GM23248 (cell line): ENCODE measurements at places on chromosomes 2 and 18. TPM values are rescaled to one million over a fixed set of nuclear protein-coding genes. Genes with fewer than 3 reads are reported as not detected.

GRCh38 chr18:35716169-35716831 lies 134.8 kb downstream of the GALNT1 start:
- H3K36me3 ChIP-seq: no peaks in the 10 kb centered on the region
- no peak for DNase-seq
- no peaks in the 10 kb centered on the region; the same call in 1 of the 2 replicates for H3K27me3 ChIP-seq
- H3K27ac ChIP-seq: no peak overlapping the region

DNA sequence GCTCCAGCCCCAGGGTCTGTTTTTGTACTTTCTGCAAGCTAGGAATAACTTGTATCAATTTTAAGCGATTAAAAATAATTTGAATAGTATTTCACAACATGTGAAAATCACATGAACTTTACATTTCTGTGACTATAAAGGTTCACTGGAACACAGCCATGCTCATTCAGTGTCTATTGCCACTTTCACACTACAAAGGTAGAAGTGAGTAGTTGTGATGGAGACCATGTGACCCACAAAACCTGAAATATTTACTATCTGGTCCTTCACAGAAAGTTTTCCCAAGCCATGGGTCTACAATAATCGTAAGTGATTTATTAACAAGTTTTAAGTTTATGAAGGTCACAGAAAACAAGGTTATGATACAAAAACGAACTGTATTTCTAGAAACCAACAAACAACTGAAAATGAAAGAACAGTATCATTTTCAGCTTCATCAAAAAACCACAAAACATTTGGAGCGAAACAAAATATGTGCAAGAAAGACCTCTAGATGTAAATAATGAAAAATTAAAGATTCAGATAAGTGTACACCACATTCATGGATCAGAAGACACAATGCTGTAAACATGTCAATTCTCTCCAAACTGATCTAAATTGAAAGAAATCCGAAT lies 68.9 kb upstream of the DNER start:
- DNase-seq: no peak
- H3K27me3 ChIP-seq: no peaks in the 10 kb centered on the region
- no peak overlapping the region for H3K27ac ChIP-seq
- H3K4me1 ChIP-seq: peaks cover 17% of the 10 kb centered on the region
- H3K4me3 ChIP-seq: no peak overlapping the region
- peaks cover 40% of the 10 kb centered on the region; the same call in 1 of the 2 replicates for H3K36me3 ChIP-seq

DNA sequence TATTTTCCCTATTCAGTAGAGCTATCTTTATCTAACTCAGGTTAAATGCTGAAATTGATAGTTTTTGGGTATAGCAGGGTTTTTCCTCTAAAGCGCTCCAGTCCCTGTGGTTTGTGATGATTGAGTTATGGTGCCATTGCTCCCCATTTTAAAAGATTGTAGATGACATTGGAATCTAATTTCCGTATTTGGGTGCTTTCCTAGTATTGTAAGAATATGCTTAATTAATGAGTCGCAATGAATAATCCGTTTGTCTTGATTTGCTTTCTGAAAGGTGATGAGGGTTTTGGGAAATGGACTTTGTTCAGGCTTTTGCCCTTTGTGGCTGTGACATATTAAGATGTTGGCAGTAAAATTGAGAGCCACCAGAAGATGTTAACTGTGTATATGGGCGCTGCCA lies 3.9 kb downstream of the RPS7 start:
- H3K4me3 ChIP-seq: peak overlapping the region; percentile 90
- DNase-seq: peak; percentile 47
- no peaks in the 10 kb centered on the region for H3K27me3 ChIP-seq
- H3K27ac ChIP-seq: peak overlapping the region; percentile 34
- peaks cover 73% of the 10 kb centered on the region for H3K36me3 ChIP-seq

GRCh38 chr2:114550895-114551793 lies 108.7 kb downstream of the DPP10 start:
- no peak overlapping the region for H3K4me3 ChIP-seq
- H3K36me3 ChIP-seq: no peaks in the 10 kb centered on the region
- H3K4me1 ChIP-seq: no peaks in the 10 kb centered on the region
- H3K27ac ChIP-seq: no peak overlapping the region

GRCh38 chr2:158120664-158121641 lies 19.3 kb downstream of the UPP2 start:
- H3K27me3 ChIP-seq: no peaks in the 10 kb centered on the region; the same call in 1 of the 2 replicates
- no peak overlapping the region for H3K27ac ChIP-seq
- no peaks in the 10 kb centered on the region for H3K4me1 ChIP-seq
- no peak for DNase-seq
- H3K4me3 ChIP-seq: no peak overlapping the region

DNA sequence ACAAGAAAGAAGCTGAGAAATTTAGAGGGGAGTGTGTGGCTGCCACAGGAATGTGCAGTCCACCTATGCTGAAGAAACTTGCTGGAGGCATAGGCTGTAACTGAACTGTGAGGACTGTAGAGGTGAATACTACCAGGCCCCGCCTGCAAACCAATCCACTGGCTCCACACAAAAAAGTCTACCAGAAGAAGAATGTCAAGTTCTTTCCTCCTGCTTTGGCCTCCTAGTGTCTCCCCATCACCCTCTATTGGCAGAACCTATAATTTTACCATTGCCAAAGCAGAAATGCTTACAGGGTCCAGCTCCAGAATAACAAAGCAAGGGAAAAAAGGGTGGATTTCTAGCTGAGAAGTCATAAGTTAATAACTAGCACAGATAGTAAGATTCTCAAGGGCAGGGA lies 5.9 kb upstream of the ATP5MC3 start:
- no peaks in the 10 kb centered on the region for H3K27me3 ChIP-seq
- H3K36me3 ChIP-seq: no peaks in the 10 kb centered on the region
- no peaks in the 10 kb centered on the region for H3K4me1 ChIP-seq
- H3K4me3 ChIP-seq: no peak overlapping the region

DNA sequence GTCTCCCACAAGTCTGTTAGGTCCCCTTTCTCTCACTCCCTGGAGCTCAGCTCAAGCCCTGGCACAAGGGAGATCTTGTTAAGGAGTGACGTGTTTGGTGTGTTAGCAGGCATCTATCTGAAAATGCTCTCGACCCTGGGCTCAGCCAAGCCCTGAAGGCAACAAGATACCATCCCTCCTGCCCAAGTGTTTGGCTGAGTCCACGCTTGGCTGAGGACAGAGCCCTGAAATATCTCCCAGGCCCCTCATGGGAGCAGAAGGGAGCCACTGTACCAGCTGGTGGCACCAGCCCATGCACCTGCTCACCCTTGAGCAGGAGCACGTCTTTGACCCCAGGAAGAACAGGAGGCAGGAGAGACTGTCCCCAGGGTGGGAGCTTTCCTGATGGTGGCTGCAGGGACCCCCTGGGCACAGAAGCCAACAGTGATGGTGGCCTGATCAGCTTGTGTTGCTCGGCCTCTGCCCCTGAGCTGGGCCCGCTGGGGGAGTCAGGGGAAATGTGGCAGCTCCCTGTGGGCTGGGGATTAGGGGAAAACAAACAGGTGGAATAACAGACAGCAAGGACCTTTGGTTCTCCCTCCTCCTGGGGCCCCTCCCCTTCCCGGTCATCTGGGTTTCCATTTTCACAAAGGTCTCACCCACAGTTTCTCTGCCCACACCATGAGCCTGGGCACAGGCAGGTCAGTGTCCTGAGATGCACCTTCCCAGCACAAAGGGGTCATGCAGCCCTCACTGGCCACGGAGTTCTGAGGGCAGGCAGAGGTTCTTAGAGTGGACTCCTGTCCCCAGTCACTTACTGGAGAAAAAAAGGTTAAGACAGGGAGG lies 91.6 kb downstream of the RHOB start:
- no peak overlapping the region for H3K4me3 ChIP-seq
- peaks cover 13% of the 10 kb centered on the region for H3K4me1 ChIP-seq
- H3K27ac ChIP-seq: no peak overlapping the region
- H3K36me3 ChIP-seq: no peaks in the 10 kb centered on the region

DNA sequence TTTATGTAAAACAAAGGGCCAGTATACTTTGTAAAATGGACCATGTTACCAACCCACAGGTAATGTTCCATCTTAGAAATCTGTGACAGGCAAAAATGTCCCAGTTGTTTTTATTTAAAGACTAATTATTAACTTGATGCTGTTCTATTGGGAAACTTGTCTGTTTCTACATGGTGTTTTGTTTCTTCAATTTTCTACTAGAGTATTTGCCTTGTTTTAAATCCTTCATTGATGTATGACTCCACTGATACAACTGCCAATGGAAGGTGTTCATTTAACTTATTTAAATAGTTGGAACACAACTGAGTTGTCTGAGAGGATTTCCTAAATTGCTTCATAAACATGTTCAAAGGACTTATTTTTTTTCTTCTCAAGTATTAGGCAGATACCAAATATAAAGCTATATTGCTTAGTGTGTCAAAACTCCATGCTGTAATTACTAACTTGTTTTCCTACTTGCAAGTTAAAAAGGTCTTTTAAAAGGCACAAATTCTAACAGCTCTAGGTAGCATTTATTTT lies 152.0 kb upstream of the XPO1 start:
- H3K36me3 ChIP-seq: no peaks in the 10 kb centered on the region
- no peak for DNase-seq
- H3K27me3 ChIP-seq: no peaks in the 10 kb centered on the region

- H3K36me3 ChIP-seq: peaks cover 3% of the 10 kb centered on the region; the same call in 1 of the 2 replicates
- no peaks in the 10 kb centered on the region for H3K27me3 ChIP-seq
- DNase-seq: no peak
- no peak overlapping the region for H3K27ac ChIP-seq
These were observed 3.9 kb downstream of the CCDC121 start for GRCh38 chr2:27624943-27625342.

- no peaks in the 10 kb centered on the region for H3K27me3 ChIP-seq
- peak; percentile 32 for DNase-seq
- H3K36me3 ChIP-seq: no peaks in the 10 kb centered on the region
- 0 out of 2 replicates have a peak overlapping the region, but pooled peaks have one; percentile 8 for H3K4me3 ChIP-seq
- H3K4me1 ChIP-seq: peaks cover 43% of the 10 kb centered on the region
These were observed 79.5 kb downstream of the SLC8A1 start for GRCh38 chr2:40372283-40372985.

DNA sequence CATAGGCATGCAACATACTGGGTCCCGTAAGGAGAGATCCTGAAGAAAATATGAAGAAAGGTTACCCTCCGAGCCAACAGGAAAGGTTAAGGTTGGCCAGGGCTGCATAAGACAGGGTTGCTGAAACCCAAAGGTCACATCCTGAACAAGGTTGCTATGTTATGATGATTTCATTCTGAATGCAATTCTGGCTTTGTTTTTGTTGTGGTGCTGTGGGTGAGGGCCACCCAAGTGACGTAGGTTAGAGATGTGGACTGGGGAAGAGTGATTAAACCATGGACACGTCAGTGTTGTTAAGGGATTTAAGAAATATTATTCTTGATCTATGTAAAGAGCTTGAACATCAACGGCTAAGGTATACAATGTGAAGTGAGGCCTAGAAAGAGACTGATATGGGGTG lies 60.0 kb downstream of the ZEB2 start:
- H3K4me1 ChIP-seq: peaks cover 61% of the 10 kb centered on the region
- H3K27me3 ChIP-seq: no peaks in the 10 kb centered on the region
- H3K4me3 ChIP-seq: no peak overlapping the region
- peak overlapping the region; percentile 91 for H3K27ac ChIP-seq
- DNase-seq: peak; percentile 89

- H3K27ac ChIP-seq: no peak overlapping the region
- no peak for DNase-seq
- no peaks in the 10 kb centered on the region for H3K4me1 ChIP-seq
- H3K27me3 ChIP-seq: no peaks in the 10 kb centered on the region
- H3K36me3 ChIP-seq: no peaks in the 10 kb centered on the region
These were observed 325.8 kb upstream of the SPHKAP start for GRCh38 chr2:228507231-228507824.

- no peak overlapping the region for H3K4me3 ChIP-seq
- no peaks in the 10 kb centered on the region for H3K36me3 ChIP-seq
- DNase-seq: no peak
- no peaks in the 10 kb centered on the region for H3K27me3 ChIP-seq
- no peaks in the 10 kb centered on the region for H3K4me1 ChIP-seq
These were observed 472.5 kb upstream of the PIK3C3 start for GRCh38 chr18:41482501-41482900.

GRCh38 chr2:16177671-16178180 lies 237.4 kb downstream of the MYCN start:
- no peaks in the 10 kb centered on the region for H3K36me3 ChIP-seq
- DNase-seq: no peak
- no peaks in the 10 kb centered on the region for H3K4me1 ChIP-seq
- no peak overlapping the region for H3K27ac ChIP-seq

GRCh38 chr2:240557808-240558207 lies at the start of gene ANKMY1:
TSS of gene ANKMY1 (minus strand) at chr2:240557988. CDS start at chr2:240557335, 653 bp downstream.
- H3K4me1 ChIP-seq: peaks cover 26% of the 10 kb centered on the region
- no peaks in the 10 kb centered on the region for H3K27me3 ChIP-seq
- H3K4me3 ChIP-seq: peak within 1 kb of the TSS; percentile 69
- H3K27ac ChIP-seq: no peak within 1 kb of the TSS
- H3K36me3 ChIP-seq: no peaks in the 10 kb centered on the region
- peak; percentile 91 for DNase-seq

GRCh38 chr2:218716070-218716469 lies 5.4 kb downstream of the TTLL4 start:
- no peak overlapping the region for H3K27ac ChIP-seq
- DNase-seq: no peak
- peaks cover 10% of the 10 kb centered on the region for H3K4me1 ChIP-seq
- no peaks in the 10 kb centered on the region for H3K36me3 ChIP-seq

DNA sequence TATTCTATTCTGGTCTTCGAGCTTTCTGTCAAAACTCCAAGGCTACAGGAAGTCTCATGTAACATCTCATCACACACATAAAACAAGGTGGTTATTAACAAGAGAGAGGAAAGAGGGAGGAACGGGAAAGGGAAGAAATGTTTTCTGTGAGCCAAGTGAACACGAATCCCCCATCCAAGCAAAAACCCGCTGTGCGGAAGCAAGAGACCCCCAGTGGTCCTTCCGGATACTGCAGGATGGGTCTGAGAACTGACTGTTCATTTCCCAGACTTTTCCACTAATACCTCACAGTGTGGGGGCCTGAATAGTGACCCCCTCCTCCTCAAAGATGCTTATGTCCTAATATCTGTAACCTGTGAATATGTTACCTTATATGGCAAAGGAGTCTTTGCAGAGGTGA lies 19.0 kb upstream of the DIPK1C start:
- H3K27me3 ChIP-seq: peaks cover 18% of the 10 kb centered on the region
- H3K27ac ChIP-seq: no peak overlapping the region

Gene POU3F3
- total RNA-seq: not detected in 2 replicates

Gene ADNP2
- total RNA-seq: 11.3 and 14.3 TPM in 2 replicates

Gene ALPP
- not detected in 2 replicates for total RNA-seq
